NCI-H748 treated with DMSO at 0.1 percent for 48 hours (cell line): ENCODE measurements at places on chromosomes 5 and 9.
A peak's percentile ranks its signal among the peaks of the same experiment; 100 is the strongest.

- DNase-seq = no peak
These were observed 261.1 kb downstream of the MED10 start for GRCh38 chr5:6117212-6117611.

DNA sequence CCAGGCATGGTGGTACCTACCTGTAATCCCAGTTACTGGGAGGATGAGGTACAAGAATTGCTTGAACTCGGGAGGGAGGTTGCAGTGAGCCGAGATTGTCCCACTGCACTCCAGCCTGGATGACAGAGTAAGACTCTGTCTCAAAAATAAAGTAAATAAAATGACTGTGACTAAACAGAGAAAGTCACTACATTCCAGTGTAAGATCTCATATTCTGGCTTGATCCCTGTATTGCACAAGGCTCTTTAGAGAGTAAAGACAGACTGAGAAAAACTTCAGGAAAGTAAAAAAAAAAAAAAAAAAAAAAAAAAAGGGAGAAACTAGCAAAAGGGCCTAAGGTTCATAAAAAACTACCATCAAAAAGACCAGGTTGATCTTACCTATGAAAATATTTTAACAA lies 106.6 kb upstream of the PJA2 start:
- no peak for DNase-seq

DNA sequence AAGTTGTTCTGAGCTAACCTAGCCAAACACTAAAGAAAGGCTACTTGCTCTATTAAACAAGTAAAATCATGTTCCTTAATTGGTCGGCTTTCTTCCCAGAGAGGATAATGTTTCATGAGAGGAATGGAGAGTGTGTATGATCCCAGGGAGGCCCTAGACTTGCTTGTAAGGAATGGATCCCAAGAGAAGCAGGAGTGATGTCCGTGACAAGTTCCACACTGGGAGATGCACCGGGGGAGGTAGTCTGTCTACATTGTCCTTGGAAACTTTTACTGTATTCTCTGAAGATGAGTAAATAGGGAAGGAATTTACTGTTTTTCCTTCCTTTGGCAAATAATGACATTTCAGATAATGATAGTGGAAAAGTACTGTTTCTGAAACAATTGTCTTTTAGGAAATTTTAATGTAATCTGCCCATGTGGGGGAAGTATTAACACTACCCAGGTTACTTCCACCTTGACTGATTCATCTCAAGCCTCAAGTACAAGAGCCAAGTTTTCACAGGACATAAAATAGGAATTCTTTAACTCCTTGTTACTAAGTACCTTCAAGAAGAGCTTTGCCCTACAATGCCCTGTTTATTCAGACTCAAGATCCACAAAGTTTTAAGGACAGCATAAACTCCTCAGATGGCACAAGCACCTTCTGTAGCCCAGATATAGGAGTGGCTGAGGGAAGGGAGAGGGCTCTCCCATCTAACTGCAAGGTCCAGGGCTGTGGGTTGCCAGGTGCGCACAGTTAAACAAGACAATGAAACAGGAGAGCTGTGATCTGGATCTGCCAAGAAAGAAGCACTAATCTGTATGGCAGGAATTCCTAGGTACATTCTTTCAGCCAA lies 152.1 kb downstream of the GNA14 start:
- no peak for DNase-seq

DNA sequence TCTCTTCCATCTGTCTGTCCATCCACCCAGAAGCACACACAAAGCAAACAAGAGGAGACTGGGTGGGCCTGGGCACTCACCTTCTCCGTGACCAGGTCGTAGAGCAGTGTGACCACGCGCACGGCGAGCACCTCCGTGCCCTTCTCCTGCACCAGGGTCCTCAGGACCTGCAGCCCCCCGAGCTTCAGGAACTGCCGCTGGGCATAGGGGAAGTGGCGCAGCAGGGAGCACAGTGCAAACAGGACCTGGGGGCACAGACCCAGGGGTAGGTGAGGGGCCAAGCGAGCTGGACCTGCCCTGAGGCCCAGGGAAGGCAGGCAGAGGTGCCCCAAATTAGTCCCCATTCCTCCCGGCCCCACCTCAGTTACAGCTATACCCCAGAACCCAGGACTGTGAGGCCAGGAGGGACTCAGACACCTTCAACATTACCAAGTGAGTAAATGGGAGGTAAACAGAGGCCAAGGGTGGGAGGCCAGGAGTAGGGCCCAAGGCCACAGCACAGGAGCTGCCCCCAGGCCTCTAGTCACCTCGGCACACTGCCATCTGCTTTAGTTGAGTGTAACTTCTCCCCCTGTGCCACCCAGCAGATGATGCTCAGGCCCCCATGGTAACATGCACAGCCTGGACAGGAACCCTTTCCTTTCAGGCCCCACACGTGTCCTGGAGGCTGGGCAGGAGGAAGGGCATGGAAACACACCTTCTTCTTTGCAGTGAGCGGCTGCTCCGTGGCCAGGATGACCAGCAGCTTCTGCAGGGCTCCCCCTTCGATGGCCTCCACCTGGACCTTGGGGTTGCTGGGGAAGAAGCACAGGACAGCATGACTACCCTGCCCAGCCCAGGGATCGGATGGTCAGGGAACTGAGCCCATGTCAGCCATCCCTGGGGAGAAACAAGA lies 76.2 kb upstream of the LRRTM2 start:
- no peak for DNase-seq

DNA sequence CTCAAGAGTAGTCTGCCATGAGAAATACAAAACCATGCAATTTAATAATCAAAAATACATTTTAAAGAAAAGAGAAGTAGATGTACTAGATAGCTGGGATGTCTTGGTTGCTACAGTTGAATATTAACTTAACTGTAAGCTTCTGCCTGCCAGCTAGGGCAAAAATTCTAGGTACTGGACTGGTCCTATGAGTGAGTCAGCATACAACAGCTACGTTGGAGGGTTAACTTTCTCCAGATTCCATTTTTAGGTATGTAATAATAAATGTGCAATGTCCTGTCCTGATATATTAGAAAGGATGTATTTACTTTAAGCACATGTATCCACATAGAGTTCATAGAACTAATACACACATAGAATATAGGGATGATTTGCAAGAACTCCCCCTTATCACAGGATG lies 230.1 kb downstream of the CAAP1 start:
- DNase-seq = no peak

DNA sequence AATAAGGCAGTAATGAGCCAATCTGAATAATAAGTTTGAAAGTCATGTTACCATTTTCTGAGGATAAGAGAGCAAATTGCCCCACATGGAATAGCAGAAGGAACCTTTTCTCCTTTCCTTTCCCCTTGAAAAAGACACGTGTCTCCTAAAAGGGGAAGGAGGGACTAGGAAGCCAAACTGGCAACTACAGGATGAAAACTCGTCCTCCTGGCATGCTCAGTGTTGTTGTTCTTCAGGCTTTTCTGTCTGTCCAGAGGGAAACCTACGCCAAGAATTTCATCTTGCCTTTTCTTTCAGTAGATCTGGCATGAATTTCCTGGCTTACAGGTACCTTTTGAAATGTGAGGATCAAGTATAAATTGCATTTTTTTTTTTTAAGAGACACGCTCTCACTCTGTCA lies 355.9 kb upstream of the TLE4 start:
- no peak for DNase-seq

DNA sequence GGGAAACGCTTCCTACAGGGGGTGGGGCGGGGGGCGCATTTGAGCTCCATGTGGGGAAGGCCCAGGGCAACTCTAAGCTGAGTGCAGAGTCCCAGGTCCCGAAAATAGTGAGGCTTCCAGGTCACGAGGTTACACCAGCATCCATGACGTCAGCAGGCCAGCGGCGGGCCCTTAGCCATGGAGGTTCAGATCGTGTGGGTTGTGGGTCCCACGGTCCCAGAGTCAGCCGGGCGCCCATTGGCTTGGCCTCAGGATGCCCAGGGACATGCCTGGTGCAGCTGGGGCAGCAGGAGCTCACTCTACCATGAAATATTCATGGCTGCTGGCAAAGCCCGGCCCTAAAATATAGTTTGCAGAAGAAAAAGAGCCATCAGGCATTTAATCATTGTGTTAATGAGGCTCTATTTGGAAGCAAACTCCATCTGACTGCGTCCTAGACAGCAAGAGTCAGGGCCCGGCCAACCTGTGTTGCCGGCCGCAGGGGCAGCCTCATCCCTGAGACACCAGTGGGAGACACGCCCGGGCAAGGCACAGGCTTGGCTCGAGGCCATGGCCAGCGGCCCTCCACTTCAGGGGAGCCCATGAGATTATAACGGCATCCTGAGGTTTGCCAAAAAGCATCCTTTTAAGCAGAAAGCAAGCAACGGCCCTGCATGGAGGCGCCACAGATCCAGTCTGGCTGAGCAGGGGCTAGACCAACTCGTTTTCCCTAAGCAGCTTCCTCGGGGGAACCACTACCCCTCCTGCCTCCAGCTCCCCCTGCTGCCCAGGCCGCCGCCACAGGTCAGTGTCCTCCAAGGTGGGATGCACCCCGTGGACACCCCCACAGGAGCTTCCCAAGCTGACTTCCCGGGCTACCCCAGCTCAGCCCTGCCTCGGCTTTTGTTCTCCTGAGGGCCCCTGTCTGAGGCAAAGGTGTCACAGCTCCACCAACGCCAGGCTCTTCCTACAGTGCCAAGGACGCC lies 108.9 kb upstream of the PPP1R26 start:
- DNase-seq = no peak

- peak; percentile 74 for DNase-seq
These were observed 118.4 kb upstream of the PRSS3 start for GRCh38 chr9:33676746-33677505.
